NCI-H748 treated with DMSO at 0.1 percent for 48 hours (cell line): ENCODE measurements at places on chromosomes 4 and X.

DNA sequence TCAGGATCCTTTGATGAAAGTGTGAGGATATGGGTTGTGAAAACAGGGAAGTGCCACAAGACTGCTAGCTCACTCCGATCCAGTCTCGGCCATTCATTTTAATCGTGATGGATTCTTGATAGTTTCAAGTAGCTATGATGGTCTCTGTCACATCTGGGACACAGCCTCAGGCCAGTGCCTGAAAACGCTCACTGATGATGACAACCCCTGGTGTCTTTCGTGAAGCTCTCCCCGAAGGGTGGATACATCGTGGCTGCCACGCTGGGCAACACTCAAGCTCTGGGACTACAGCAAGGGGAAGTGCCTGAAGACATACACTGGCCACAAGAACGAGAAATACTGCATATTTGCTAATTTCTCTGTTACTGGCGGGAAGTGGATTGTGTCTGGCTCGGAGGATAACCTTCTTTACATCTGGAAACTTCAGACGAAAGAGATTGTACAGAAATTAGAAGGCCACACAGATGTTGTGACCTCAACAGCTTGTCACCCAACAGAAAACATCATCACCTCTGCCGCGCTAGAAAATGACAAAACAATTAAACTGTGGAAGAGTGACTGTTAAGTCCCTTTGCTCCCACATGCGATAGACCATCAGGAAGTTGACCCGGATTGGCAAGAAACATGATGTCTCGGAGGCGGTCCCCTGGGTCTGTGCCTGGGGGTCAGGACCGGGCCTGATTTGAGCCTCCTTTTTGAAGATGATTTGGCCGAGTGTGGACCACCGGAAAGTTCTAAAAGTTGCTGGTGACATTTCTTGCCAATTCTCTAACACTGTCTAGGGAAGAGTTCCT lies 22.2 kb downstream of the LIAS start:
- no peak for DNase-seq

DNA sequence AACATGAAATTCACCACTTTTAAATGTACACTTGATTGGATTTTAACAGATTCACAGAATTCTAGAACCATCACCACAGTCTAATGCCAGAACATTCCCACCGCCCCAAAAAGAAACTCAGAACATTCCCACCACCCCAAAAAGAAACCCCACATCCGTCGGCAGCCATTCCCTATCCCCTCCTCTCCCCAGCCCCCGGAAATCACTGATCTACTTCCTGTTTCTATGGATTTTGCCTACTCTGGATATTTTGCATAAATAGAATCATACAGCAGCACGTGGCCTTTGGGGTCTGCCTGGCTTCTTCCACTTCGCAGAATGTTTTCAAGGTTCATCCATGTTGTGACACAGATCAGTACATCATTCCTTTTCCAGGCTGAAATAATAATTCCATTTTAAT lies 79.3 kb downstream of the PPP2R2C start:
- DNase-seq, result no peak

DNA sequence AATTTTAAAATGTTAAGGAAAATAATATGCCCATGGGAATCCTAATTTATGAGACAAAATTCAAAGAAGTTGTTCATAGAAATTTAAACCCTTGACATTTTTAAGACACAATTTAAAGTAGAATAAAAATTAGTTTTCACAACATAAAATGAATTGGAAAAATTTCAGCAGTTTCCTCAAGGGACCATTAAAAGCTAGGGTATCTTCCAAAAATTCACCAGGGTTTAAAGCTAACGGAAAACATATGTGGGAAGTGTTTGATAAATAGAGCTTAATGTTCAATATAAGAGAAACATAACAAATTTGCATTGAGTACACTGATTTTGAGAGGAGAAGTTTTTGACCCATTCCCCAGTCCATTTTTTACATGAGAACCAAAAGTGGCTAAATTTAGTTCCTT lies 228.9 kb upstream of the TTC29 start:
- no peak for DNase-seq

DNA sequence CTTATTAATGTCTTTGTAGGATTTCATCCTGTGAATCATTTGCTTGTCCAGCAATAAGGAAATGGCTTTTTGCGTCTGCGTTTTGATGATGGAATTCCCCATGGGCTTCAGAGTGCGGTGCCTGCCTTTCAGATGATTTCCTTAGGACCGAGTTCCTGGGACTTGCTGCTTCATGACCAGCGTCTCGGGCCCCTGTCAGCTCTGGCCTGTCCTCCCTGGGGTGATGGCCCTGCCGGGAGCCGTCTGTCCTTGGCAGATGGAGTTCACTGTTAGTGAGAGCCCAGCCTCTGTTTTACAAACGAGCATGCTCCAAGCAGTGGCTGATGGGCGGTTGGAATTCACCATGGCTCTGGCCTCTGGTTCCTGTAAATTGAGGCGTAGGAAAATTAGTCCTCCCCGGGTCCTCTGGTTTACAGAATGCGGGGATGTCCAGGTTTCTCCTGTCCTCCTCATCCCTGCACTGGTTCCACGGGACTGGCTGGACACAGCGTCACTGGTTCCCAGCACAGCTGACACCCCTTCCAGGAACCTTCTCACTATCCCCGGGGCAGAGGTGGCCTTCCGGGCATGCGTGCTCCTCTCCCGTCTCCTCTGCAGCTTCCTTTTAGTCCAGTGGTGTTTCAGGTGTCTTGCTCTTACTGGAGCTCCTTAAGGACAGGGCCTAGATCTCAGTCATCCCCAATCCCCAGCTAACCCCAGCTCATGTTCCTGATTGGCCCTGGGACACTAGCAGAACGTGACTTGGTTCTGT lies 34.9 kb downstream of the TBC1D14 start:
- DNase-seq, result no peak

DNA sequence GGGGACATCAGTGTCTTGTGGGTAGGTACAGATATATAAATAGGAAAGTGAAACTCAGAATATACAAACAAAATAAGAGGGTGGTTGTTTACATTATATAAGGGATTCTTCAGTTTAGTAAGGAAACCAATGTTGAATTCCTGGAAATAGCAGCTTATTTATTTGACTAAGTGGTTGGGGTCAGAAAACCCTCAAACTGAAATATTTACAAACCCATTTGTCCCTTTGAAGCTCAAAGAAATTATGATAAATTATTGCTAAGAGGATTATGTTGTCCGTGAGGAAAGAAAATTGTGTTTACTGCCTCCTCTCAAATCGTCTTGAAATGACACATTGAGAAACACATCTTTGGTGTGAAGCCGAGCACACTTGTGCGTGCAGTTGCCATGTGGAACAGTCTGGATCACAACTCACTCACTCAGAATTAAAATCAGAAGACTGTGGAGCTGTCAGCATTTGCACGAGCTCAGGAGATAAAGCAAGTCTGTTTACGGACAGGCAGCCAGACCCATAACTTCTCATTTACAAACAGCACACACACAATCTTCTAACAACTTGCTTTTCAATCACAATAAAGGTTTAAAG lies 46.8 kb upstream of the SETD7 start:
- DNase-seq, result no peak

- DNase-seq, result no peak
Observed at GRCh38 chr4:41039317-41039716, 175.0 kb downstream of the APBB2 start.

- DNase-seq, result no peak
Observed at GRCh38 chr4:181173046-181173445, 1070.2 kb upstream of the TENM3 start.

GRCh38 chr4:71442336-71442735 lies 103.5 kb downstream of the SLC4A4 start:
- DNase-seq, result no peak

- DNase-seq, result no peak
Observed at GRCh38 chr4:3112609-3113469, 38.4 kb downstream of the HTT start.

DNA sequence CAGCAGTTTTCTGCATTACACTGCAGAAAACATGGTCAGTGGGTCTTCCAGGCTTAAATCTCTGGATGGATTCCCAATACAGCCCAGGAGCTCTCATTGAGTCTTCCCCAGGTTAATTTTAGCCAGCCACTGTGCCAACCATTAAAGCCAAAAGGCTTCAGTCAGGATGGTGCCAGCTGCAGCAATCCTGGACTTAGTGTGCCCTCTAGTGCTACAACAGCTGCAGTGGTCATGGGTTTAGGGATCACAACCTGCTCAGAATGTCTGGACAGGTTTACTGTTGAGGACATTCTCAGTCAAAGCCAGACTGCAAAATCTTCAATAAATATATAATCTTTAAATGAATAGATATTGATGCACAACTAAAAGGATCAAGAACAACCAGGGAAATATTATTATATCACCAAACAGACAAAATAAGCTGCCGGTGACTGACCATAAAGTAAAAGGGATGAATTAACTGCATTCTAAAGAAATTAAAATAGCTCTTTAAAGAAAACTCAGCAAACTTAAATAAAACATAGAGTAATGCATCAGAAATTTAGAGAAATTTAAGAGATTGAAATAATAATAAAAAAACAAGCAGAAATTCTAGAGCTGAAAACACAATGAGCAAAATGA lies 639.9 kb downstream of the SPOCK3 start:
- peak; percentile 42 for DNase-seq
